ENCODE measurements at places on chromosomes 3 and 15.

- peak; percentile 72 for DNase-seq
Measured at GRCh38 chr3:117540597-117540996, 831.0 kb downstream of the TUSC7 start.

- DNase-seq: peak; percentile 38
Measured at GRCh38 chr3:157317895-157318294, 118.8 kb upstream of the PTX3 start.

DNA sequence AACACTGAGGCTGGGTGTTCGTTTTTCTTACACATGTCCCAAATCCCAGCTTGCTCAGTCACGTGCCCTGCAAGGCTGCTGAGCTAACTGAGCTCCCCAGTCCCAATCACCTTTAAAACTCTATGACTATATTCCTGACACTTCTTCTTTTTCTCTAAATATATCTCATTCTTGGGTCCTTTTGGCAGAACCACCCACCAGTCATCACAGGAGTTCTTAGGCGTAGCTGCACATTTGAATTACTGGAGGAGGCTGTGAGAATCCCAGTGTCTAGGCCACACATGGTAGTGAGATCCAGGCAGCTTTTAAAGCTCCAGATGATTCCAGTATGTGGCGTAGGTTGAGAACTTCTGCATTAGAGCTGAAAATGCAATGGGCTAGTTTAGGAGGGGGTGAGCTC lies 66.3 kb downstream of the ST8SIA2 start:
- DNase-seq: no peak

DNA sequence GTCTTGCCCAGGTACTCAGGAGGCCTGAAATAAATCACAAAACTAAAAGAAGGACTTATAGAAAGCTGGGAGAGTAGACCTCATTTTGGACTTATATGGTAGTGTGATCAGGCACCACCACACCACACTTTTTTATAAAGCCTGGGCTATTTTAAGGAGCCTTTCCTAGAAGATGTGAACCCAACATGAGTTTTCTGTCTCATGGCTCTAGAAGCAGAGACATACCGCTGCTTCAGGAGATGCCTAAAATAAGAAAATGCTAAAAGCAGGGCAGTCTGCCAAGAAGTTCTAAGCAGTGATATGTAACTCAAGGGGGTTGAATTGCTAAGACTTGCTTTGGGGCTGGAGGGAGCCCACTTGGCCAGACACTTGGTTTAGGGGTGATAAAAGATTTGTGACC lies 49.6 kb downstream of the SUMF1 start:
- DNase-seq: peak; percentile 64

- DNase-seq: no peak
Measured at GRCh38 chr3:182704926-182705325, 88.4 kb upstream of the ATP11B start.

- no peak for DNase-seq
Measured at GRCh38 chr15:76752549-76752948, 152.6 kb downstream of the SCAPER start.

DNA sequence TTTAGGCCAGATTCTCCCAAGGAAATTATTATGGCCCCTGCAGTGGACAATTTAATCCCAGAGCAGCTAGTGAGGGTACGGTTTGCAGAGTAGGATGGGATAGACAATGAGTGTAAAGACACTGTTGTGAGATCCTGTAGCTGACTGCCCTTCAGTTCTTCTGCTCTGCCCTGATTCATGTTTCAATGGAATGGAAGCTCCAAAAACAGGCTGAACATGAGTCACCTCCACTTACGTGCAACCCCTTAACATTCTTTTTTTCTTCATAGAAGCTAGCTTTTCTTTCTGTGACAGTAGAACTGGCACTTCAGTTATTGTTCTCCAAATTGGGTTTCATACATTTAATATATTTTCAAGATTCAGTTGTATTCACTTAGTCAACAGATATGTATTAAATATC lies 32.1 kb downstream of the CLDN18 start:
- peak; percentile 77 for DNase-seq

DNA sequence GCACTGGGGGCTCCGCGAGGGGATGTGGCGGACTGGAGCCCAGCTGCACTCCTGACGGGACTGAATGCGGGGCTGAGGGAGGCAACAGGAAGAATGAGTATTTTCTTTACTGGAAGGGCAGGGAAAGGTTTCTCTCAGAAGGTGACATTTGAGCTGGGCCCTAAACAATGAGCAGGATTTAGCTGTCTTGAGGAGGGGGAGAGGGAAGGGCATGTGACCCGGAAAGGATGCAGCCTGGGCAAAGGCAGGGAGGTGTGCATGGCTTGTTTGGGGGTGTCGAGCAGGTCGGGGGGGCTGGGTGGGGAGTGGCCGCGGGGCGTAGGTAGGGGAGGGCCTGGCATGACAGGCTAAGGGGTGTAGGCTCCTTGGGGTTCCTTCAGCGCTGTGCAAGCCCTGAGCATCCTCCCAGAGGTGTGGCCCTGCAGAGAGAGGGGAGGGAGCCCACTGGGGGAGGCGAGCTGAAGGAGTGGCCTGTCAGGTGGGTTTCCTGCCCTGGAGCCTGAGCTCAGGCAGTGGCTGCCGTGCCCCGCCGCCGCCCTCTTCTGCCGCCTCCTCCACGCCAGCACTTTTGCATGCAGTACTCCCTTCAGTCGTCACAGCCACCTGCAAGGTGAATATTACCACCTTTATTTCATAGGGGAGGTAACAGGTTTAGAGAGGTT lies 17.2 kb upstream of the ANKDD1A start:
- no peak for DNase-seq

GRCh38 chr3:102339671-102340070 lies 95.1 kb upstream of the ZPLD1 start:
- DNase-seq: no peak

- DNase-seq: no peak
Measured at GRCh38 chr3:27078246-27078913, 290.8 kb downstream of the NEK10 start.

GRCh38 chr3:58521336-58521670 lies 15.7 kb downstream of the ACOX2 start:
- no peak for DNase-seq

GRCh38 chr3:173055228-173055933 lies 85.7 kb downstream of the SPATA16 start:
- no peak for DNase-seq

GRCh38 chr3:24220859-24221657 lies 273.6 kb downstream of the THRB start:
- peak; percentile 96 for DNase-seq

GRCh38 chr3:62260655-62261054 lies 112.7 kb downstream of the FEZF2 start:
- DNase-seq: no peak

- DNase-seq: no peak
Measured at GRCh38 chr15:42929306-42929848, 8.8 kb upstream of the TTBK2 start.

DNA sequence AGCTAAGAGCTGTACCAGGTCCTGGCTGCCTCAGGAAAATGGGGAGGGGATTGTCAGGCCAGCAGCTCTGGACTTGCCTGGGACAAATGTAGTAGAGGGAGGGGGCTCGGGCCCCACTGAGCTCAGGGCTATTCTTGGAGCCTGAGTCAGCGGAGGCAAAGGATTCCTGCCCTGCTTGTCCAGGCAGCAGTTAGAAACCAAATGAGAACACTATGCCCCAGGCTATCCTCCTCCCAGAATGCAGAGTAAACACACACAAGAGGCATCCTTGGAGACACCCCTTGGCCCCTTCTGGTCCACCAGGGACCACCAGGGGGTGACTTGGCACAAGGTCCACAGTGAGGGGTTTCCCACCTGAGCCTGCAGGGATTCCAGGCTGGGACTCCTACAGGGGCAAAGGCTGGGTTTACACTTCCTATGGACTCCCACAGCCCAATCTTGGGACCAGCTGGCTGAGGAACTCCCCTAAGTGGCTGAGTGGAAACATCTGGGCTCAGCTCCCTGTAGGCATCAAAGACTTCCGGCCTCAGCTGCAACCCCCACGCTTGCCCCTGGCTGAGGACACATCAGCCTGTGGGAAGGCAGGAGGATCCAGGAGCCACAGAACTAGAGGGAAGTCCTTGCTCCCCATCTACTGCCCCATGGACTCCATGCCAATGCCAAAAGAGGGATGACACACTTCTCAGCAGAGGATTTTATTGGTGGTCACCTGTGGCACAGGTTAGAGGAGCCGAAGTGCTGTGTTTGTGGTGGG lies 3.4 kb upstream of the COL7A1 start:
- DNase-seq: peak; percentile 92

GRCh38 chr3:64222501-64223111 lies 2.7 kb downstream of the PRICKLE2 start:
- no peak for DNase-seq

- no peak for DNase-seq
Measured at GRCh38 chr3:114307222-114307830, 13.5 kb downstream of the TIGIT start.

- DNase-seq: peak; percentile 61
Measured at GRCh38 chr3:32175607-32176197, 62.8 kb upstream of the CMTM8 start.

DNA sequence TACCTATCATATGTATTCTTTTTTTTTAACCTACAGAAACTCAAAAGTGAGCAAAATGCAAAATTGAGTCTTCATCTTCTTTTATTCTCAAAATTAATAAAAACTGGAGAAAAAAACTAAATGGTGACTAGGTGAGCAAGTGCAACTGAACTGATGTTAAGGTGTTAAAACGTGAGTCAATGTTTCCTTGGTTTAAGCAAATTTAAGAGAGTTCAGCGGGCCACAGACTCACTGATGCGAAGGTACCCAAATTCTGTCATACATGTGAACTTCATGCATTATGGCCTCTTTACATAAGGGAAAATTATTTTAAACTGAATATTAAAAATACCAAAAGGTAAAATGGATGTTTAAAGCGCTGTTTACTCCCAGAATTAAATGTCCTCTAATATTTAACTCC lies 206.6 kb downstream of the FOXP1 start:
- no peak for DNase-seq

DNA sequence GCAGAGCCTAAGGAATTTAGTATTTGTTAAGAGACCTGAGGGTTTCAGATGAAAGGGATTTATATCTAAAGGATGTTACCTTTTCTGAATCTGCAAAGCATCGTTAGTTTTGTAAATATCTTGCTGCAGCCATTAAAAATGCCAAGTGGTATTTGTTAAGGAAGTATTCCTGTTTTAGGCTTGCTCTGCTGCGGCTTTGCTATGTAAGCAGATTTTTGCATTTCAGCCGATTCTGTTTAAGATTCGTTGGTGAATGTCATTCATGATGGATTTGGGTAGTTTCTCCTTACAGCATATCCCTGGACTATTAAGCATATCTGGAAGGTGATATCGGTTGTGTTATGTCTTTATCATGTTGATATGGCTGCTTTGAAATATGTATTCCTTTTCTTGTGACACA lies 1.0 kb downstream of the USP8 start:
- no peak for DNase-seq

GRCh38 chr15:77768521-77769078 lies 135.9 kb upstream of the LINGO1 start:
- no peak for DNase-seq

DNA sequence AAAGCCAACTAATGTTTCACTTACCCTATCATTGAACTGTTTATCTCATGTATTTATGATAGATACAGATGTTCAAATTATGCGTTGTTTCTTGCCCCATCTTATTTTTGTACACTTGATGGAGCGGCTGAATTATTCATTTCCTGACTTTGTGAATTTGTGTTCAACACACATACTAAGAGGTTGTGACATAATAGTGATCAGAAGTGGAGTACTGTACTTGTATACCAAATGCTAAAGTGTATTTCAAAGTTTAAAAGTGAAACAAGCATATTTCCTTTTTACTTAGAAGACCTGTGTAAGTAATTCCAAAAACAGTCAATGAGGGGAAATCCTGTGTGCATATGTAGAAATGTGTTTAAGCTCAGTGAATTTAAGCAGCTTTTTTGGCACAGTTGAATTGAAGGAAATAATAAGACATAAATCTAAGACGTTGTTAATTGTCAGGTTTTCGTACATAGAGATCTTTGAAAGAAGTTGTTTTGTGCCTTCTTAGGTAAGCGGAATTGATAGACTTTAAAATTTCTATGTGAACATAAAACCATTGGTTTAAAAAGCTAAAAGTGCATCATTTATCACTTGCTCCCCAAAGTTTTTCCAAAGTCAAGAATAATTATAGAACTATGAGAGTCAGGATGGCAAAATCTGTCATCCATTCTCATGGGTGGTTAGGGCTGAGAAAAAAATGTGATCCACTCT lies 1.9 kb downstream of the NFKBIZ start:
- DNase-seq: no peak

DNA sequence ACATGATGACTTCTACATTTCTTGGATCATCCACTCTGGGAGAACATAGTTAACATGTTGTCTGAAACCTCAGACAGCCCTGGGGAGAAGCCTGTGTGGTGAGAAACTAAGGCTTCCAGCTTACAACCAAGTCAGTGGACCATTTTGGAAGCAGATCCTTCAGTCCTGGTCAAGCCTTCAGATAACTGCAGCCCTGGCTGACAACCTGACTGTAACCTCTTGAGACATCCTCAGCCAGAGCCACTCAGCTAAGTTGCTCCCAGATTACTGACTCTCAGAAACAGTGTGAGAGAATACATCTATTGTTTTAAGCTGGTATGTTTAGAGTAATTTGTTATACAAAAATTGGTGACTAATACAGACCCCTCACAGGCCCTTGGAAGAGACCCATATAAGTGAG lies 50.9 kb upstream of the KPNA4 start:
- DNase-seq: no peak

DNA sequence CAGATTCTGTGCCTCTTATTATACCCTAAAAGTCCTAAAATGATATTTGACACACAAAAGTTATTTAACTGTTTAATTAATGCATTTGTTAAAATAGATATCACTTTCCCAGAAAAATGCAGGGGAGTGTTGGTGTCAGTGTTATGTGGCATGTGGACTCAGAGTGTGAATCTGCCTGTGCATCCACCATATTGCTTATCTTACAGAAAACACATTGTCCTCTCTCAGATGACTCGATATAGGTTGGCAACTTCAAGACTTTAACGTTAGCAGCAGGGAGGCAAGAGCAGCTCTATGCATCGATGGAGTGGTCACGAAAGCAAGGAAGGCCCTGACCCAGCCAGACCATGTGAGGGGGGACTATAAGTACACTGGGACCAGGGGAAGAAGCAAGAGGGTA lies 165.4 kb upstream of the DCBLD2 start:
- DNase-seq: no peak

DNA sequence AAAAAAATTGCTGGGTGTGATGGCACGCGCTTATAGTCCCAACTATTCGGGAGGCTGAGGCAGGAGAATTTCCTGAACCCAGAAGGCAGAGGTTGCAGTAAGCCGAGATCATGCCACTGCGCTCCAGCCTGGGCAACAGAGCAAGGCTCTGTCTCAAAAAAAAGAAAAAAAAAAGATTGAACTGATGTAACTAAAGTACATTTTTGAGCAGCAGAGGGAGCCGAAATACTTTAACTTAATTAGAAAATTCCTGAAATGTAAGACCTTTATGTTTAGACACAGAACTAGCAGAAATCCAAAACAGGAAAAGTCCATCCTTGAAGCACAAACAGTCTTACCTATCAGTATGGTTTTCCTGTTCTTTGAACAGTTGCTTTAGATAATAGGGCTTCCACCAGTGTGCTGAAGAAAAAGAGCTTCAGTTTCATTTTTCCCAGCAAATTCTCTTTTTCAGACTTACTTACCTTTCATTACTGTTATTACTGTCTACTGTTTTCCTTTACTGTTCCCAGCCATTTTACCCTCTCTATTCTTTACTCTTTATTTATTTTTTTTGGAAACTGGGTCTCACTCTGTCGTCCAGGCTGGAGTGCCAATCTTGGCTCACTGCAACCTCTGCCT lies 33.4 kb upstream of the ZNF609 start:
- peak; percentile 54 for DNase-seq

All from fibroblast of upper back skin (primary cell).